ENCODE measurements at places on chromosomes 13 and 19.

GRCh38 chr19:14843169-14843568, 5.6 kb downstream of the OR7A10 start:
- no peak for DNase-seq

DNA sequence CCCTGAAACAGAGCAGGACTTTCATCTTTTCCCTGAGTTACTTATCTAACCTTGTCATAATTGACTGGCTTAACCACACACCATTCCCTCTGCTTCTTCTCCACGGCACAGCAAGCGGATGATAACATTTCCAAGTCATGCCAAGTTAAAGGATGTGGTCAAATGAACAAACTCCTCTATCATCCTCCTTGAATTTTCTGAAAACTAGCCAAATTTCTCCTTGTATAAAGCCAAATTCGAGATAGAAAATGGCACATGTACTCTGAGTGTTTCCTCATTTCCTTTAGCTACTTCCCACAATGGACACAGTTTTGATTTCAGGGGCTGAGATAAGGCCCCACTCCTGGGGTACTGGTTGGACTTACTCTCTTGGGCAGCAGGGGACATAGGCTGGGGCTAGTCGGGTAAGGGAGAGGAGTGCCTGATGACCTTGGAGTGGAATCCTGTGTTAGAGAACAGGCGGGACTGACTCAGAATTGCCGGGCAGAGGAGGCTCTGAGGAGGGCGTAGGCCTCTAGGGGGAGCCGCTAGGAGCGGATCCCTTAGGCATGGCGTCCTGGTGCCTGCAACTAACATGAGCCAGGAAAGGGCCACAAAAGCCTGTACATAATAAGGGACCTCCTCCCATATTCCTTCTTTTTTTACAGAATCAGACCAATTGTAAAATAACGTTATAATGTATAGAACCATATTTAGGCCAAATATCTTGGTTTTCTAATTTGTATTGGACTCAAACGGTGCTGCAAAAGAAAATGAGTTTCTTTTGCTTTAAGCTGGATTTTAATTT, 20.3 kb upstream of the TMTC4 start:
- peak; percentile 79 for DNase-seq

DNA sequence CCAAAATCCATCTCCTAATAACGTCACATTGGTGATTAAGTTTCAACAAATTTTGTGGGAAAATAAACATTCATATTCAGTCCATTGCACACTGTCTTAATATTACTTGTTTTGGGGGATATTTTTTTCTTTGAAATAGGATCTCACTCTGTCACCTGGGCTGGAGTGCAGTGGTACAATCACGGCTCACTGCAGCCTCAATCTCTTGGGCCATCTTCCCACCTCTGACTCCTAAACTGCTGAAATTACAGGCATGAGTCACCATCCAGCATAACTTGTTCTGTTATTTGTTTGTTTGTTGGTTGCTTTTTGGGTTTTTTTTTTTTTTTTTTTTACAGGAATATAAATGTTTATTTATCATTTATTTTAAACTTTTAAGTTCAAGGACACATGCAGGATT, 556.1 kb upstream of the SLITRK6 start:
- no peak for DNase-seq

DNA sequence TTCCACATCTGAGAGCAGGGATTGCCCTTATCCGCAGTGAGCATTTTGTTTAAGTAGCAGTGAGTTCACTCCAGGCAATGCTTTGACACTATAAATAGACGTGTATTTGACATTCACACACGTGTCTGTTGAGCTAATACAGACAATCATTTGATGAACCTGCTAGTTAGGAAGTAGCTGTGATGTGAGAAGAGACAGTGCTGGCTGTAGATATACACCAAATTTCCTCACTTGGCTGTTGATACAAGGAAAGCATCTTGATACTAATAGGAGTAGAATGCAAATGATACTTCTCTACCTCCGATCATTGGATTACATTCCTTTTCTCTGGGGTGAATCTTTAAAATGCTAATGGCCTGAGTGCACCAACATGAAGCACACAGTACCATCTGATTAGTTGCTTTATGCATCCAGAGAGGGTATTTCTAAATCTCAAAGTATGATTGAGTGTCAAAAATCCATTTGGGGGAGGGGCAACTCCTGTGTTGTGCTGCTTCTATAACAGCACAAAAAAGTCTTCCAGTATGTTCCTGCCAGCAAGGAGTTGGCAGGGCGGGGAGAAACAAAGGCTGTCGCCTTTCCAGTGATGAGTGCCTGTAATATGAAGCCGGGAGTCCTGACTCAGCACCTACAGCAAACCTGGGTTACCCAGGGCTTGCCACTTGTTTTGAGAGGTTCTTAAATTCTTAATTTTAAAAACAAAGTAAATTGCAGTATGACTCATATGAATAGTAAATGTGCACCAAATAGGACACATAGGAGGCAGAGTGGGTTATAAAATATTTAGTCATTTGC, 7.0 kb downstream of the CUL4A start:
- no peak for DNase-seq

DNA sequence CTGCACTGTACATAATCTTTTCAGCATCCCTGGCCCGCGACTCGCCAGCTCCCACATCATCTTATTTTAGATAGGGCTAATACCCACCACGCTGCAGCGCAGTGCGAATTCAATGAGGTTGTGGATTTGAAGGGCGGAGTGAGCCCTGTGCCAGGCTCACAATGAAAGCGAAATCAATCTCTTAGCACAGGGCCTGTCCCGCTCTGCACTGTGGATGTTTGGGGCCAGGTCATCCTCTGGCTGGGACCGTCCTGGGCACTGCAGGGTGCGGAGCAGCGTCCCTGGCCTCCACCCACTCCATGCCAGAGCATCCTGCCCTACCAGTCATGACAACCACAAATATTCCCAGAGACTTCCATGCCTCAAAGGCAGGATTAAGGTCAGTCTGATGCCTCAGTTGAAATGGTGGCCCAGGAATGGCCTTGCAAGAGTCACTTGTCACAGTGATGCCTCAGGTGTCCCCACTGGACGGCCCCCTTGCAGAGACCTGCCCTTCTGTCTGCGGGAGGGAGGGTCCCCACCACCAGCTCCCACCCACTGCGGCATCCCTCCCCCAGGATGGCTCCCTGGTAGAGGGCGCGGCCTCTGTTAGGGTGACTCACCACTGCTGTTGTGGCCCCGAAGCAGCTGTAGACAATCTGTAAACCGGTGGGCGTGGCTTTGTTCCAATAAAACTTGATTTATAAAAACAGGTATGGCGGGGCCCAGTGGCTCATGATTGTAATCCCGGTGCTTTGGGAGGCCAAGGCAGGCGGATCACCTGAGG, 5.6 kb downstream of the UHRF1 start:
- DNase-seq = no peak

GRCh38 chr13:58056426-58056825, 424.9 kb downstream of the PCDH17 start:
- DNase-seq = no peak

DNA sequence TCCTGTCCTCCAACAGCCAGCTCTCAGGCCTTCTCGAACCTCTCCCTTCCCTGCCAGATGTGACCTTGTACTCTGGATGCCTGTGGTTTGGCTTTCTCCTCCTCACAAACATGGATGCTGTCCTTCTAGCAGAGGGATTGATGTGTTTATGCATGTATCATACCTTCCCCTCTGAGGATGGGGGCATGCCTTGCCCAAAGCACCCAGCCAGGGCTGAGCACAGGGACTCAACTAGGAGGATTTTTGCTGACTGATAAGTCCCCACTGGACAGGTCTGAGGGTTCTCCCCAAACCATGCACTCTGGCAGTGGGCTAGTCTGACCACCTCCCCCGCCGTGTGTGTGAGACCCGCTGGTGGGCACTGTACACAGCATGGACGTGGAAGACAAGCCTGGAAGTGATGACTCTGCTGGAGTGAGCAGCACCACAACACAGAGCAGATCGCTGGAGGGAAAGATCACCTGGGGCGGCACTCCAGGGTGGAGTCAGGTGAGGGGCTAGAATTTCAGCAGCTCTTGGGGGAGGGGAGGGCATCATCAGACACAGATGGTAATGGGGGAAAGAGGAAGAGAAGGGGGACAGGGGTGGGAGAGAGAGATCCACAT, 360.3 kb upstream of the ZNF507 start:
- DNase-seq = no peak

DNA sequence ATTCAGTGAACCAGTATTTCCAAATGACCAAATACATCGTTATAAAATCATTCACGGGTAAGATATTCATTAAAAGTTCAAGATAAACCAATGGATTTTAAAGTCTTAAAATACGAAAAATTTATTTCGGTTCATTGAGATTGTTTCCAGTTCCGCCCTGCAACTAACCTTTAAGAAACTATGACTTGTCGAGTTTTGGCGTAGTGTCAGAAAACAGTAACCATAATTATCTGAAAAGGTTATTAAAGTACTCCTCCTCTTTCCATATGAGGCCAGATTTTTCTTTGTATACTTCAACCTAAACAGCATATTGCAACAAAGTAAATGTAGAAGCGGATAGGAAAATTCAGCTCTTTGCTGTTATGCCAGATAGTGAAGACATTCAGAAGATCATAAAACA, 26.1 kb downstream of the LPAR6 start:
- no peak for DNase-seq

DNA sequence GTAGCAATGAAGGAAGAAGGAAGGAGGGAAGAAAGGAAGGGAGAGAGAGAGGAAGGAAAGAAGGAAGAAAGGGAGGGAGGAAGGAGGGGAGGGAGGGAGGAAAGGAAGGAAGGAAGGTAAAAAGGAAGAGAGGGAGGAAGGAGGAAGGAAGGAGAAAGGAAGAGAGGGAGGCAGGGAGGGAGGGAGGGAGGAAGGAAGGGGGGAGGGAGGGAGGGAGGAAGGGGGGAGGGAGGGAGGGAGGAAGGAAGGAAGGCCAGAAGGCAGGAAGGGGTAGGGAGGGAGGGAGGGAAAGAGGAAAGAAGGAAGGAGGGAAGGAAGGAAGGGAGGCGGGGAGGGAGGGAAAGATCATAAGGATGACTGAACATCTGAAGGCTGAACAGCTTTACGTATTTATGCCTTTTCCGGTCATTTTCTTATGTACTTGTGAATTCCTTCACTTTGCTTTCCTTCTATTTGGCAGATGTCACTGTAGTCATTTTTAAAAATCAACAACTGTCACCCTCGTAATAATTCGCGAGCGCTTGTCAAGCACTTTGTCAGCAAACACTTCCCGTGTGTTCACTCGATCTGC, 6.7 kb upstream of the TTYH1 start:
- DNase-seq = no peak

DNA sequence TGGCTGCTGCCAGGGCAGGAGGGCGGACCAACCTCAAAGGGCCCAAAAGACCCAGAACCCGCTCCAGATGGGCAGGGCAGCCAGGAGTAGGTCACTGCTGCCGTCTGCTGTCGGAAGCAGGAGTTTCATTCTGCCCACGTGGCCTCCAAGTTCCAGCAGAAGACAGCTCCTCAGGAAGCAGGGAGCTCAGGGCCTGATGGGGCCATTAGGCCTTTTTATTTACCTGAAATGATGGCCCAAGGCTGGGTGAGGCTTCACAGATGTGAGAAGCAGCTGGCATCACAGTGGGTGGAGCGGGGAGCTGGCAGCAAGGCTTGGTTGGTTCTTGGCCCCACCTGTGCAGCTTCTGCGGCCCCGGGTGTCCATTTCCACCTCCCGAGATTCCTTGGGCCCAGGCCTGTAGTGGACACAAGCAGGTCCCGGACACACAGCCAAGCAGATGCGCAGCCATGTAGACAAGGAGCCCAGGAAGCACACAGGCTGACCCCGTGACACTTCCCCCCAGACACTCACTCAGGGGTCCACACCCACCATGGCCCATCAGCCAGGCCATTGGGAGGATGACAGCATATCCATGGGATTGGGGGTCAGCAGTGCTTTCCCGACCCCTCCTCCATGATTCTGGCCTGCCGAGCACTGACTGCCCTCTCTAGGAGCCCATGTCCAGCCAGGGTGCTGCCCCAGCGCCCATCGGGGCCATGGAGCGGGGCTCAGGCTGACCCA, 26.4 kb downstream of the C13orf46 start:
- DNase-seq = peak; percentile 82

GRCh38 chr13:19810996-19811881, 28.5 kb upstream of the PSPC1 start:
- DNase-seq = no peak

DNA sequence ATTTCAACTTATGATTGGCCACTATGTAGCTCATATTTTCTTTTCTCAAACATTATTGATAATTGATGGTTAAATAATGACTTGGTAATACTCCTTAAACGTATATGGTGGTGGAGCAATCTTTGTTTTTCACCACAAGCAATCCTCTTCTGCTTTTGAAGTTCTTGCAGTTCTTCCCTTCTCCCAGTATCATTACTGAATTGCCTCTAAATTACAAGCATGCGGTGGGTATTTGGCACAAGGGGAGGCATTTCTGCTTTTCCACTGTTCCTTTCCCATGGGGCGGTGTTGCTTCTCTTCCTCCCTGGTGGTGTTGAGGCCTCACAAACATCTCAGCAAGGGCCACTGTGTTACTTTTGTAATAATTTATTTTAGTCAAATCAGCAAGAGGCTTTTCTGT, 234.4 kb upstream of the RXFP2 start:
- DNase-seq = no peak

DNA sequence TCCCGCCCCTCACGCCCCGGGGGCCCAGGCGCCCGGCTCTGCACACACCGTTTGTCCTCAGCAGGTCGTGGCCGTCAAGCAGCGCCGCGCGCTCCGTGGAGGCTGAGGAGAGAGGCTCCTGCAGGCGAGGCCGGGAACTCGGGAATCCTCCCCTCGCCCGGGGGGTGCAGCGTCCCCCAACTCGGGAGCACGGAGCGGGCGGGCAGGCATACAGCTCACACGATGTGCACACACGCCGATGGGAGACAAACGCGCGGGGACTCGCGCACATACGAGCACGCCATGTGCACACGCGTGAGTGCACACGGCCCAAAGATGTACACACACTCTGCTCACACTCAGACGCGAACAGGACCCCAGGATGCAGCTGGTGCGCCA, 703 bp downstream of the CLEC4G start:
- no peak for DNase-seq

DNA sequence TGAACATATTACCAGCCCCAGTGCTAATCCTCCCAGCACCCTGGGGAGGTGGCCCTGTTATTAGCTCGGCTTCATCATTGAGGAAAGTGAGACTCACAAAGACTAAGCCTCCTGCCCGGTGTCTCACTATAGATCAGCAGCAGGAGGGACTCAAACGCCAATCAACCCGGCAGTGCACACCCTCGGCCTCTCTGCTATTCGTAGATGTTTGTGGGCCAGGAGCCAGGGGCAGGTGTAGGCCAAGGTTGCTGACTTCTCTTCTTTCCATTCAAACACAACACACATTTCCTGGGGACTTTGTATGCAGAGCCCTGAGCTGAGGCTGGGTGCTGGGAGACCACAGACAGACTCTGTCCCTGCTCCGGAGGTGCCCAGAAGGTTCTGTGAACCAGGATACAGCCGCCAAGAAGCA, 9.4 kb upstream of the SBK3 start:
- DNase-seq = peak; percentile 64
